ENCODE measurements at places on chromosomes 3 and 15.

- DNase-seq, result no peak
Measured at GRCh38 chr15:69539345-69539744, 86.7 kb downstream of the RPLP1 start.

- DNase-seq, result no peak
Measured at GRCh38 chr3:25849641-25850385, 59.9 kb downstream of the OXSM start.

GRCh38 chr3:111603679-111604078, 8.5 kb upstream of the ZBED2 start:
- no peak for DNase-seq

GRCh38 chr3:110198717-110199587, 861.6 kb upstream of the DPPA4 start:
- no peak for DNase-seq

- no peak for DNase-seq
Measured at GRCh38 chr15:63041974-63042876, at the start of gene TPM1. TPM1 (plus strand) TSS chr15:63042747; CDS start chr15:63042830, 83 bp downstream.

DNA sequence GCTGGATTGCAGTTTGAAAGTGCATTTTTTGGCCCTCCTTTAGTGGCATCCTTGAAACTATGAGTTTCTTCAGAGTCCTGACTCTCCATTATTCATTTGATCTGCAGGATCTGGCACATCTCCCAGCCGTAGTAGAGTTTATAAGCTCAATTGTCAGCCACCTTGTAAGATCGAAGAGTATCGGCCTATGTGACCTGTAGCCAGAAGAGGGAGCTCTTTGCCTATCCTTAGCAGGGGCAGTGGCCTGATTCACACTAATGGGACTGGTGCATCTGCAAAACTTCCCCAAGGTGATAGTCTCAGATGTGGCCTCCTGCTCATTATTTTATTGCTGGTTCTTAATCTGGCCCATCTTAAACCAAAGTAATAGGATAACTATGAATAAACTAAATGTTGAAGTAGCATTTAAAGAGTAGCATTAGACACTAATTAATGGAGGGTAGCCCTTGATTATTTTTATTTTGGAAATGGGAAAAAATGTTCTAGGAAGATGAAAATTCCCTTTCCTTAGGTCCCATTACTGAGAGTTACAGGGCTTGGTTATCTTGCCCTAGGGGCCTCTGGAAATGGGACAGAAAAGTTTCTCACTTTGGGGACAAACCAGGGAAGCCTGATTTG, 21.2 kb downstream of the GCSAM start:
- peak; percentile 46 for DNase-seq

GRCh38 chr3:133588784-133589465, 15.4 kb downstream of the CDV3 start:
- no peak for DNase-seq

DNA sequence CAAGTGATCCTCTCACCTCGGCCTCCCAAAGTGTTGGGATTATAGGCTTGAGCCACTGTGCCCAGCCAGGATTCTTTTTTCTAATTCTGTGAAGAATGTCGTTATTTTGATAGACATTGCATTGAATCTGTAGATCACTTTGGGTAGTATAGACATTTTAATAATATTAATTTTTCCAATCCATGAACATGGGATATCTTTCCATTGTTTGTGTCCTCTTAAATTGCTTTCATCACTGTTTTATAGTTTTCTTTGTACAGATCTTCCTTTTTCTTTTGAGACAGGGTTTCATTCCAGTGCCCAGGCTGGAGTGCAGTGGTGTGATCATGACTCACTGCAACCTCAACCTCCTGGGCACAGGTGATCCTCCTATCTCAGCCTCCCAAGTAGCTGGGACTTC, 11.6 kb upstream of the KCTD6 start:
- DNase-seq, result no peak

GRCh38 chr3:119883461-119884160, 101.7 kb downstream of the NR1I2 start:
- DNase-seq, result no peak

DNA sequence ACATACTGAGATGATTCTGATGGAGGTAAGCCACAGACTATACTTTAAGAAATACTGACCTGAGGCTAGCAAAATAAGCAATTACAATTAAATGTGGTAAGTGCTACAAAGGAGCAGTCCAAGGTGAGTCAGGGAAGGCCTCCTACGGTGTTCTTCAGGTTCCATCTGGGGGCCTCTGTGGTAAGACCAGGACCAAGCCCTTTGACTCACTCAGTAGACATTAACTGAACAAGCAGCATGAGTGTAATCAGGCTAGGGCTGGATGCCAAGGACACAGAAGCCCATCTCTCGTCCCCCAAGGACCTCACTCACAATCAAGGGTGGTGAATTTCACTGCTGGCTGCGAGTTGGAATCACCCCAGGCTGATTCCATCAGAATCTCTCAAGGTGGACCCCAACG, 37.3 kb downstream of the DZIP1L start:
- peak; percentile 32 for DNase-seq

GRCh38 chr15:88454867-88455810, 12.0 kb downstream of the MRPL46 start:
- peak; percentile 48 for DNase-seq

- DNase-seq, result no peak
Measured at GRCh38 chr3:47762233-47762632, 19.5 kb downstream of the SMARCC1 start.

DNA sequence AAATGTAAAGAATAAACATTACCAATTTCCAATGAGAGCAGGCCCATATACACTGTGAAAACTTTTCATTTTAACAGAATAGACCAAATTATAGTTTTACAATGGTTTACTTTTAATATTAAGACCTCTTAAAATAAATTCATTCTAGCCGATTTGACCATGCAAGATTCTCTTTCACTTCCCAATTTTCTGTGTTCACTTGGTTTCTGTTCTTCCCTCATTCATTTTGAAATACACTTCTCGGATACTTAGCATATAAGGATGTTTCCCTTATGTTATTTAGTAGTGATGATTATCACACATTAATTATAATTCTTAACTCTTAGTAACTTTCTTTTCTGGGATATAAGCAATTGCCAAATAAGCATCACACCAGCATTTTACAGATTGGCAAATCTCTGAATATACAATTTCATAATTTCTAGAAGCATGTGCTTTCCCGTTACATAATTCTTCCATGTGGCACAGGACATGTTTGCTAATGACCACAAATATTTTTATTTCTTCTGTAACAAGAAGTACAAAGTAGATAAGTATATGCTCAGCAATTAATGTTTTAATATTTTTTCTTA, 13.9 kb downstream of the OR5H15 start:
- DNase-seq, result no peak

All from HCT116 (cell line).